RPMI7951 (cell line): ENCODE measurements at places on chromosomes 6 and 20. TPM values are rescaled to one million over a fixed set of nuclear protein-coding genes. Genes with fewer than 3 reads are reported as not detected.

PBOV1 gene
- not detected in 2 replicates for total RNA-seq

BTNL2 gene
- total RNA-seq: not detected in 2 replicates

HDDC2 gene
- 86.6 and 90.8 TPM in 2 replicates for total RNA-seq

LEMD2 gene
- total RNA-seq: 34.1 and 46.9 TPM in 2 replicates

HLA-DPB1 gene
- 29.6 and 35.4 TPM in 2 replicates for total RNA-seq

ZNF217 gene
- total RNA-seq: 16.8 and 23.1 TPM in 2 replicates

LGSN gene
- total RNA-seq: not detected in 2 replicates

EYS gene
- total RNA-seq: not detected in 2 replicates

SLC22A2 gene
- total RNA-seq: not detected in 2 replicates

ATXN1 gene
- 29.1 and 31.2 TPM in 2 replicates for total RNA-seq

TGM3 gene
- not detected in 2 replicates for total RNA-seq

SAPCD1 gene
- 0.72 and 2.7 TPM in 2 replicates for total RNA-seq

MUC22 gene
- total RNA-seq: not detected in 2 replicates

MYCT1 gene
- total RNA-seq: 0.10 and 0.48 TPM in 2 replicates

RHAG gene
- total RNA-seq: not detected in 2 replicates

RAE1 gene
- 76.5 and 83.9 TPM in 2 replicates for total RNA-seq

PI3 gene
- not detected in 2 replicates for total RNA-seq

MCCD1 gene
- not detected in 2 replicates for total RNA-seq

YTHDF1 gene
- 21.2 and 22.1 TPM in 2 replicates for total RNA-seq

ZSCAN16 gene
- total RNA-seq: 4.2 and 5.9 TPM in 2 replicates

TFAP2C gene
- 104 and 106 TPM in 2 replicates for total RNA-seq

HAO1 gene
- total RNA-seq: 0.20 TPM in 1 of 2 replicates, not detected in the other

GSTA3 gene
- not detected in 2 replicates for total RNA-seq

F13A1 gene
- total RNA-seq: not detected in 2 replicates

CD93 gene
- total RNA-seq: under 0.01 TPM in 1 of 2 replicates, not detected in the other

MEI4 gene
- not detected in 2 replicates for total RNA-seq

RAD21L1 gene
- 0.98 and 1.4 TPM in 2 replicates for total RNA-seq

PERP gene
- 37.5 and 40.6 TPM in 2 replicates for total RNA-seq

KHDC3L gene
- not detected in 2 replicates for total RNA-seq

NELFE gene
- total RNA-seq: 235 and 246 TPM in 2 replicates

PPIL6 gene
- 1.1 and 1.7 TPM in 2 replicates for total RNA-seq

EPPIN gene
- total RNA-seq: not detected in 2 replicates

SPATA25 gene
- 0.98 TPM in 1 of 2 replicates, not detected in the other for total RNA-seq

KCNS1 gene
- 0.12 and 0.39 TPM in 2 replicates for total RNA-seq

RTEL1 gene
- total RNA-seq: 17.4 and 18.7 TPM in 2 replicates

CLPSL1 gene
- not detected in 2 replicates for total RNA-seq

VIP gene
- not detected in 2 replicates for total RNA-seq
